NCI-H2081 treated with DMSO at 0.1 percent for 48 hours (cell line): ENCODE measurements at places on chromosomes 7 and 10.

GRCh38 chr7:47771336-47771989 lies 176.8 kb downstream of the PKD1L1 start:
- DNase-seq = no peak

GRCh38 chr10:124450783-124451057 lies 885 bp upstream of the NKX1-2 start:
- no peak for DNase-seq

GRCh38 chr10:6033954-6034353 lies 28.2 kb downstream of the IL2RA start:
- no peak for DNase-seq

GRCh38 chr7:45494885-45495284 lies 79.3 kb upstream of the ADCY1 start:
- no peak for DNase-seq

- DNase-seq = no peak
These were observed 14.2 kb downstream of the EBF3 start for GRCh38 chr10:129949891-129950291.

GRCh38 chr7:133562621-133563020 lies 309.7 kb downstream of the EXOC4 start:
- no peak for DNase-seq

GRCh38 chr7:85328456-85328998 lies 141.7 kb upstream of the SEMA3D start:
- no peak for DNase-seq

GRCh38 chr10:22978918-22979317 lies 51.1 kb downstream of the ARMC3 start:
- no peak for DNase-seq

- no peak for DNase-seq
These were observed 19.5 kb downstream of the CHN2 start for GRCh38 chr7:29214056-29214455.

GRCh38 chr10:50456719-50457118 lies 167.0 kb downstream of the SGMS1 start:
- DNase-seq = no peak
